Spleen (tissue), 13 donors: ENCODE measurements at places on chromosomes 3 and 15. TPM values are rescaled to one million over a fixed set of nuclear protein-coding genes. Genes with fewer than 3 reads are reported as not detected.

The PEX5L gene
- not detected for total RNA-seq

- H3K27me3 ChIP-seq, result no peaks in the 10 kb centered on the region
- H3K4me3 ChIP-seq, result no peak overlapping the region
- H3K36me3 ChIP-seq, result no peaks in the 10 kb centered on the region
- H3K27ac ChIP-seq, result peak overlapping the region; percentile 79
These were observed 54.5 kb upstream of the GATA2 start for GRCh38 chr3:128547368-128547987.

- no peak overlapping the region for H3K4me3 ChIP-seq
- peak; percentile 87 for DNase-seq
- peaks cover 95% of the 10 kb centered on the region for H3K4me1 ChIP-seq
- peak overlapping the region; percentile 64 for H3K27ac ChIP-seq
- no peaks in the 10 kb centered on the region for H3K36me3 ChIP-seq
These were observed 30.0 kb upstream of the CYP11A1 start for GRCh38 chr15:74397239-74398068.

- H3K4me1 ChIP-seq, result peaks cover 10% of the 10 kb centered on the region
- no peak for DNase-seq
These were observed 5.2 kb downstream of the KBTBD13 start for GRCh38 chr15:65081758-65082157.

GRCh38 chr3:5205165-5205941 lies 17.8 kb downstream of the EDEM1 start:
- DNase-seq, result no peak
- H3K36me3 ChIP-seq, result peaks cover 96% of the 10 kb centered on the region

DNA sequence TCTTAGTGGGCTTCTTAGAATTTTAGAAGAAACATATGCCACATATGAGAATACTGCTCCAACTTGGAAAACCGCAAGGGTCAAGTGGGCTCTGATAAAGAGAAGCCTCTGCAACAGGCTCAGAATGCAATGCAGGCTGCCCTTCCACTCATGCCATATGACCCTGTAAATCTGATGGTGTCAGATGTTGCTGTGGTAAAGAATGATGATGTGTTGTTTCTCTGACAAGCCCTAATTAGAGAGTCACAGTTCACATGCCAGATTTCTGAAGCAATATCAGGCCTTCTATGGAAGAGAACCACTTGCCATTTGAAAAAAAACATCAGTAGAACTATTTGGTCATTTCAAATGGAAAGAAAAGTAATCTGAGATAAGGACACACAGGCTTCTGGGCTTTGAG lies 749.6 kb downstream of the AGBL1 start:
- no peak for DNase-seq
- no peak overlapping the region for H3K27ac ChIP-seq
- H3K4me1 ChIP-seq, result no peaks in the 10 kb centered on the region
